ENCODE measurements at places on chromosomes 5 and 9.

- DNase-seq = no peak
Measured at GRCh38 chr5:82104872-82105271, 133.0 kb downstream of the ATG10 start.

- peak; percentile 21 for DNase-seq
Measured at GRCh38 chr9:128160603-128160987, 530 bp downstream of the BBLN start.

GRCh38 chr5:60586307-60586901 is 113.6 kb downstream of the DEPDC1B start:
- no peak for DNase-seq

- DNase-seq = no peak
Measured at GRCh38 chr5:40960037-40960436, 50.7 kb downstream of the C7 start.
